ENCODE measurements at places on chromosomes 4 and X. TPM values are rescaled to one million over a fixed set of nuclear protein-coding genes. Genes with fewer than 3 reads are reported as not detected.

DNA sequence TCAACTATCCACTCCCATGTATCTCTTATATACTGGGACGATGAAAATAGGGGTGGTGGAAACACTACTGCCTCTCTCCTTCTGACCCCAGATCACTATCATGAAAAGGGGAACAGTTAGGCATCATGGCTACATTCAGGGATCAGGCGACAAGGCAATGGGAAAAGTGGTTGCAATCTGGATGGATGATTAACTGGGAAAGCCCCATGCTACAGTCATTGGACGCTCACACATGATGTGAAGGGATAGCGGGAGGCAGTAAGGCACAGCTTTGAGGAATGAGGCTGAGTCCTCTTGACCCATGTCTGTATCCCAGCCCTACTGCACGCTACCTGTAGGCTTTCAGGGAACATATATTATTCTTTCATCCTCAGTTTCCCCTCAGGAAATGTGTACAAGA is 10.2 kb downstream of the GASK1B start:
- DNase-seq, result no peak

SLITRK2 gene
- total RNA-seq, result 3.5 TPM

RTL9 gene
- not detected for total RNA-seq

- no peak for DNase-seq
Measured at GRCh38 chr4:106080376-106080775, 185.1 kb downstream of the NPNT start.

GRCh38 chrX:47311932-47312774 is 58.2 kb upstream of the ZNF157 start:
- peak; percentile 55 for DNase-seq

FGB gene
- not detected for total RNA-seq

- DNase-seq, result no peak
Measured at GRCh38 chr4:185379326-185380295, 16.1 kb downstream of the LRP2BP start.

- DNase-seq, result no peak
Measured at GRCh38 chr4:8558080-8558960, 21.9 kb upstream of the GPR78 start.

- DNase-seq, result no peak
Measured at GRCh38 chrX:150310417-150310816, 52.7 kb upstream of the MAMLD1 start.

GRCh38 chr4:113742643-113743042 is 18.9 kb downstream of the CAMK2D start:
- no peak for DNase-seq

UGT2A2 gene
- not detected for total RNA-seq

GRCh38 chr4:120177603-120178002 is 111.0 kb upstream of the MAD2L1 start:
- DNase-seq, result no peak

IL2 gene
- total RNA-seq, result not detected

DNA sequence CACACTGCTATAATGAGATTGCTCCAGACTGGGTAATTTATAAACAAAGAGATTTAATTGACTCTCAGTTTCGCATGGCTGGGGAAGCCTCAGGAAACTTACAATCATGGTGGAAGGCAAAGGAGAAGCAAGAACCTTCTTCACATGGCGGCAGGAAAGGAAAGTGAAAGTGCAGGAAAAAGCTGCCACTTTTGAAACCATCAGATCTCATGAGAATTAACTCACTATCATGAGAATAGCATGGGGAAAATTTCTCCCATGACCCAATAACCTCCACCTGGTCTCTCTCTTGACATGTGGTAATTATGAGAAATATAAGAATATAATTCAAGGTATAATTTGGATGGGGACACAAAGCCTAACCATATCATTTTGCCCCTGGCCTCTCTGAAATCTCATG is 884.2 kb downstream of the GLUD2 start:
- no peak for DNase-seq

- DNase-seq, result no peak
Measured at GRCh38 chrX:44071070-44071645, 98.0 kb upstream of the NDP start.

LETM1 gene
- 255 TPM for total RNA-seq

DNA sequence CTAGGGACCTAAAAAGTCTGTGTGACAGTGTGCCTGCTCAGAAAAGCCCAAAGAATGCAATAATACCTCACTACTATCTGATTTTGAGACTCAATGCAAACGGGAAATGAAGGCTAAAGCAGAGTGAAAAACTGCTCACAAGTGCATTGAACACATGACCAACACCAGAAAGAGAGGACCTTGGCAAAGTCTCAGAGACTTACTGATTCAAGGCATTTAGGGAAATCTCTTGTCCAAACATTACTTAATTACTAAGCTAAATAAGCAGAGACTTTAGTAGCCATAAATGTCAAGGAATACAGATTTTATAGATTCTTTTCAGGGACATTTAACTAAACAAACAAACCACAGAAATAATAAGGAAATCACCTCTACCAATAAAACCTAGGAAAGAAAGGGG is 916.0 kb downstream of the FSTL5 start:
- DNase-seq, result no peak

SMIM31 gene
- 21.7 TPM for total RNA-seq

DNA sequence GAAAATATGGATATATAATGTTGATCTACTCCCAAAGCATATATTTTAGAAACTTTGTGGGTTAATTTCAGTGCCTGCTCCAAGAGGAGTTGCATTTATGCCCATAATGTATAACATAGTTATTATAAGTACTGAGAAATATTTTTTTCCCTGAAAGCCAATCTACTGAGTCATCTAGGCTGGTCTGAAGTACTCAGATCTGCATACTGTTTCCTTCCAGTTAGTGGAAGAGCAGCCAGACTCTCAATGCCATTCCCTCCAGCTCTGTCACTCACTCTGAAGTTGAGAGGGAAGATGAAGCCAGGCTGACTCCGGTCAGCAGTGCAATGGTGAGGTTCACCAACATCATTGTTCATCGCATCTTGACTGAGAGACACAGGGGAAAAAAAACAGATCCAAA is 505.1 kb downstream of the PPARGC1A start:
- DNase-seq, result no peak

DNA sequence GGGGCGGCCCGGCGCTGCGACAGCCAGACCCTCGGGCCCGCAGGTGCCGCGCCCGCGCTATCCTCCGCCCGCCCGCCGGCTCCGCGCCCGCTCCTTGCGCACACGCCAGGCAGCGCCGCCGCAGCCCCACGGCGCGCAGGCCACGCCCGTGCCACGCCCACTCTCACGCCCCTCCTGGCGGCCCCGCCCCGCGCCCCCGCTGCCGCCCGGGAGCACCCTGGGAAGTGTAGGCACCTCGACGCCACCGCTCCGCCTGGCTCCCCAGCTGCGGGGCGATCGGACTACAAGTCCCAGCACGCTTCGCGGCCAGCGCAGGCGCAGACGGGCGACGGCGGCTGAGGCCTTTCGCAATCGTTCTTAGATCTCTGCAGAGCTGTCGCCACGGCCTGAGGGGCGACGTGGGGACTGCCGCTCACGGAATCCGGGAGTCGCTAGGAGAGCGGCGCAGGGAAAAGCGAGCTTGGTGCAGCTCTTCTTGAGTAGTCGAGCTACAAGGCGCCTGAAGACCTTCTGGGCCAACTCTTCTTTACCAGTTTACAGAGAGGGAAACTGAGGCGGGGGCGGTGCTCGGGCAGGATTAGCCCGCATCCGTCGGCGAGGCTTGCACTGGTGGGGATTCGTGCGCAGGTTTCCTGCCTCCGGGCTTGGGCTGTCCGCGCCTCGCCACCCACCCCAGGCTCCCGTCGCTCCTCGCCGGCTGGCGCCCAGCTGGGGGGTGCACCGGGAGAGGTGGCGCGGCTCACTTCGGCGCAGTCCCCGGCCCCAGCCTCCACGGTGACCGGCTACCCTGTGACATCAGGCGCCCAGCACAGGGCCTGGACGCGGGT is at the start of gene ABLIM2:
Gene ABLIM2, minus strand, starts transcription at position 104 of the 827 bp plus-strand sequence. CDS start 124 bp downstream, outside the sequence.
- peak; percentile 99 for DNase-seq

- no peak for DNase-seq
Measured at GRCh38 chr4:48470570-48470969, 12.6 kb upstream of the SLC10A4 start.

DNA sequence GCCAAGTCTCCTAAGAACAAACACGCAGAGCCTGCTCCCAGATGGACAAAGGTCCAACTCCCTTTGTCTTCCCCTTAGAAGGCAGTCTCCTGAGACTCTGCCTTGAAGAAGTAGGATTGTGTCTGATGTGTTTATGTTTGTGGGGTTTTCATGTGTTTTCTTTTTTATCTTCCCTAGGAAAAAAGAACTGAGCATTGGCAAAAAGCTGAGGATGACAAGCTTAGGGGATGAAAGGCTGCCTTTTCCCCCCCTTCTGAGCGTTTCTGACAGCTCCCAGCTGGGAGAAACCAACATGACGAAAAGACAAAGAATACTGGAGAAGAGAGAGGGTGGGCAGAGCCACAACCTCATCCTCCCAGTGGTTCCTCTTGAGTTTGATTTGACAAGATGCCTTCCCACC is 181.1 kb downstream of the EVC2 start:
- no peak for DNase-seq

GRCh38 chr4:87032884-87033533 is 98.2 kb downstream of the AFF1 start:
- DNase-seq, result peak; percentile 56

TMEM35A gene
- total RNA-seq, result 4.3 TPM

MAGEC2 gene
- total RNA-seq, result not detected

PWWP3B gene
- total RNA-seq, result 4.6 TPM

GRCh38 chr4:118026806-118027205 is 7.5 kb upstream of the NDST3 start:
- DNase-seq, result no peak

DNA sequence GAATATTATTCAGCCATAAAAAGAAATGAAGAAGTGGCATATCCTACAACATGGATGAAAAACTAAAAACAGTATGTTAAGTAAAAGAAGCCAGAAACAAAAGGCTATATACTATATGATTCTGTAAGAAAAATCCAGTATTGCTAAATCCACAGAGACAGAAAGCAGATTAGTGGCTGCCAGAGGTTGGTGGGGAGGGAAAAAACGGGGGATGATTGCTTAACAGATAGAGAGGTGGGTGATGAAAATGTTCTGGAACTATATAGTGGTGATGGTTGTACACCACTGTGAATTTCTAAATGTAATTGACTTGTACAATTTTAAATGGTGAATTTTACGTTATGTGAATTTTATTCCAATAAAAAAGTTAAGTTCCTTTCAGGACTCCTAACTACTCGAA is 157.6 kb upstream of the SH3RF1 start:
- DNase-seq, result no peak

PNMA5 gene
- total RNA-seq, result not detected

GRCh38 chr4:122689972-122690371 is 42.5 kb upstream of the BBS12 start:
- no peak for DNase-seq

- DNase-seq, result no peak
Measured at GRCh38 chr4:128241019-128241418, 46.6 kb downstream of the PGRMC2 start.

MAGEA6 gene
- not detected for total RNA-seq

VSIG4 gene
- 17.7 TPM for total RNA-seq

PHKA1 gene
- 11.2 TPM for total RNA-seq

DNA sequence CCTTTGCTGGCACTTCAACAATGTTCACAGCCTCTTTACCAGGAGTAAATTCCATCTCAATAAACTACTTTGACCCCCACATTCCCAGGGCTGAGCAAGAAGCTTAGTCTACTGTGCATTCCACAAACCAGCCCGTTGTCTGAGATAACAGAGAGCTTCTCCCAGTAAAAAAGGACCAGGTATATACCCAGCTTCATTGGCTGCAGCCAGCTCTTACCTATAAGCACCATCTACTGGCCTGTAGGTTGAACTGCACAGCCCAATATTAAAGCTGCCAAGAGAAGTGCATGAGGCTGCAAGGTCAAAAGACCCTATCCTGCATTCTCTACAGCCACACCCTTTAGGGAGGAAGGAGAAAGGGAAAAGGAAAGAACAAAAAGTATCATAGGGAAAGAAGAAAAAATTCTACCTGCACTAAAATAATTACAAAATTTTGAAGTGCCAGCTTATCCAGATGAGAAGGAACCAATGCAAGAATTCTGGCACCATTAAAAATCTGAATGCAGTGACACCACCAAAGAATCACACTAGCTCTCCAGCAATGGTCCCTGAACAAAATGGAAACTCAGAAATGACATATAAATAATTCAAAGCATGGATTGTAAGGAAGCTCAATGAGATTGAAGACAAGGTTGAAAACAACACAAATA is 45.7 kb upstream of the INTU start:
- peak; percentile 29 for DNase-seq

- DNase-seq, result no peak
Measured at GRCh38 chrX:103613362-103613890, 5.7 kb downstream of the TCEAL3 start.

DNA sequence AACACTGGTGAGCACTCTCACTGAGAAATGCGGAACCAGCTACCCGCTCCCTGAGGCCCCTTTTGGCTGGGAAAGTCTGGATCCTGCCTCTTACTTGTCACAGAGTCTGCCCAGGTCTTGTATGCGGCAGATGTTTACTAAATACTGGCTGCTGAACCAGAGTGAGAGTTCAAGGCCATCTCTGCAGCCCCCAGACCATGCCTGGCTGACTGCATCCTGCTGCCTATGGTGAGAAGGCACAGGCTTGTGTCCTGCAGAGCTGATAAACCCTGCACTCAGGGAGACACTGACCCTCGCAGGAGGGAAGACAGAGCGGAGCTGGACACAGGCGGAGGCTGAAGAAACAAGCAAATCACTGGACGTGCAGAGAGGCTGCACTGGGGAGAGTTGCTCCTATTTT is 46.5 kb downstream of the JAKMIP1 start:
- no peak for DNase-seq

UGT2B17 gene
- not detected for total RNA-seq

DNA sequence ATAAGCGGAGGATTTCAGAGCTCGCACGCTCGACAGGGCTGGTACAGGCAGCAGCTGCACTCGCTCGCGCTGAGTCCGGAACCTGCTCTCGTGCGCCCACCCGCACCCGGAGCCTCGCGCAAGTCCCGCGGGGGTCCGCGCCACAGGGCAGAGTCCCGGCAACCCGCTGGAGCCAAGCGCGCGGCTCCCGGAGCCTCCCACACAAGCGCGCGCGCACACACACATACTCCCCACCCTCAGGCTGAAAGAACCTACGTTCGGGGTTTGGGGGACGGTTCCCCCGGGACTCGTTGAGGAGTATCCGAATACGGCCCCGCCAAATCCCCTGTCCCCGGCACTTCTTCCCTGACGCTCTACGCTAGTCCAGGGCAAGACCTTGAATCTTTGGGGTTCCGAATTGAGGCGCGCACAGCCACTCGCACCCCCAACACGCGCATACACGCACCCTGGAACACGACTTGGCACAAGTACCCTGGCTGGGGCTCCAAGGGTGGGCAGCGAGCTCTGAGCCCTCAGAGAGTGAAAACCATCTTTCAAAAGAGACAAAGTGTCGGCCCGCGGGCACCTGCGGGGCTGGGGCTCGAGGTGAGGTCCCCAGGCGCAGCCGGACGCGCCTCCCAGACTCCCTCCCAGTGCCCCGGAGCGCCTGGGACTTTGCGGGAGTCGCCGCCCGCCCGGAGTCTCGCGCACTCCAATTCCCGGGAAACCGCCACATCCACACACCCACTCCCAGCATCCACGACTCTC is 952 bp downstream of the ANOS1 start:
- peak; percentile 44 for DNase-seq

GRCh38 chrX:1933964-1934363 is 319.1 kb downstream of the ASMT start:
- DNase-seq, result no peak

- no peak for DNase-seq
Measured at GRCh38 chrX:38402118-38402517, 49.7 kb downstream of the OTC start.
